Activated CD8-positive, alpha-beta T cell treated with anti-CD3 and anti-CD28 coated beads for 36 hours (primary cell): ENCODE measurements at places on chromosomes 5 and 9. TPM values are rescaled to one million over a fixed set of nuclear protein-coding genes. Genes with fewer than 3 reads are reported as not detected.

The SV2C gene
- total RNA-seq: not detected

The CENPH gene
- total RNA-seq: 98.6 TPM

- DNase-seq: peak; percentile 65
Measured at GRCh38 chr5:133610489-133611356, 1.6 kb downstream of the FSTL4 start.

GRCh38 chr5:14405267-14405666 lies 176.3 kb upstream of the OTULINL start:
- DNase-seq: no peak

GRCh38 chr5:18114151-18114757 lies 480.0 kb downstream of the TAF11L14 start:
- DNase-seq: no peak

DNA sequence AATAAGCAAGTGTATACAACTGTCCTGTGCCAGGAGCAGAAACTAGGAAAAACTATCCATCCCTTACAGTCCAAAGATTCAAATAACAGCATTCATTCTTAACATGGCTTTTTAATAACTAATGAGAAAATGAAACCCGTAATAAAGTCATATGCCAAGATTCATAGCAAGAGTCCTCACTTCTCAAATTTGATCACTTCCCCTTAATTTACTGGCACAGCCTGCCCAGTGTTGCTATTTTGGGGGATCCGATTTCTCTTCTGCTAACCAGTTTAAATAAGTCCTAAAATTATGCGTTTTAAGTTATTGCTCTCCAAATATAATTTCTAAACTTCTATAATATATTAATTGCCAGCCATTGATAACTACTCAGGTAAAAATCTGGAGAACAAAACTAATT lies 177.0 kb upstream of the PTGER4 start:
- no peak for DNase-seq

DNA sequence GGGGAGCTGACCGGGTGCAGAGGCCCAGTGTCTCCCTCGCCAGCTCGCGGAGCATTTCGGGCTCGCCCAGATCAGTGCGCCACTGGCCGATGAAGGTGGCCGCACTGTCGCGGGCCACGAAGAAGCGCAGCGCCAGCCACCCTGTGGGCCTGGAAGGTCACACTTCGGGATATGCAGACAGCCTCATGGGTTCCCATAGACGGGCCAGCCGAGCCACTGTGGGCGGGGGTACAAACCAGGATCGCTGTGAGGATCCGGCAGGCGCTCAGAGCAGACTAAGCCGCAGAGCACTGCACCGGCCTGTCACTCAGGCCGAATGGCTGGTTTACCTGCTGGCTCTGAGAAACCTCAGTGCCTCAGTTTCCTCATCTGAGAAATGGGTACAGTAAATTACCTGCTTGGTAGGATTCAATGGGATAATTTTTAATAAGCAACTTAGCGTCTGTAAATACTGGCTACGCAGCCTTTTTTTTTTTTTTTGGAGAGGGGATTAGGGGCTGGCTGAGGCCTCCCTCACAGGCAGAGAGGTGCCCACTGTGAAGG lies 64.0 kb upstream of the IGFBPL1 start:
- DNase-seq: no peak

DNA sequence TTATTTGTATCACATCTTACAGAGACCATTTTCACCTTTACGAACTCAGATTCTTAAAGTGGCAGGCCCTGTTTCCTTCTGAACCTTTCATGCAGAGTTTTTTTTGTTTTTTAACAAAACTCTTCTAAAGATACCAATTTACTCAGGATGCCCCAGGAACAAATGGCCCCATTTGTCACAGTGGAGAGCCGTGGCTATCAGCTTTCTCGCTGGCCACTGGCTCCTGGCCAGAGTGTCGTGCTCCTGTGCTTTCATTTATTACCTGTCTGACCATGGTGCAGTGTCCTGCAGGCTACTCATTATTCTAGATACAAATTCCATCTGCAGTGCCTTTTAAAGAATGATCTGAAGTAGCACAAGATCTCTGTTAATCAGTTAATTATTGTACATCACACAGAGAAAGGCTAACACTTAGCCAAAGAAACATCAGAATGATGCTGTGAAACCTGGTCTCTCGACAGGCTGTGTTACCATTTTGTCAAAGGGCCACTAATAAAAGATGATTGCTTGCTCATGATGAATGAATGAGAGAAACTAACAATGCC lies 27.8 kb downstream of the ADRA1B start:
- no peak for DNase-seq

DNA sequence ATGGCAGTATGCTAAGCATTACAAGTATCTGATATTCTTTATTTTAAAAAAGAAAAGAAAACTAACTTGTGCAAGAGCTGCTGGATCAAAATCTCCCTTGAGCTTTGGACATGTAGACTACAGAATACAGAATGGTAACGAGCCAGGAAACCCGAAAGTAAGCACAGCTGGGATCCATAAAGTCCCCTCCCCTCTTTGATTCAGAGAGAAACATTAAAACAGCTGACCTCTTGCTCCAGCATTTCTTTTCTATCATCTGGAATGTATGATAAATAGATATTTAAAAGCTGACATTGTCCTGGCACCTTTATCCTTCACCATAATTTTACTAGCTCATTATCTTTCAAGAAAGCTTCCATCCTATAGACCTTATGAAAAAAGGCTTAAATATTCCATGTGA lies 28.2 kb upstream of the LPAR1 start:
- DNase-seq: no peak

- DNase-seq: no peak
Measured at GRCh38 chr9:104776797-104777196, 12.9 kb downstream of the NIPSNAP3B start.

DNA sequence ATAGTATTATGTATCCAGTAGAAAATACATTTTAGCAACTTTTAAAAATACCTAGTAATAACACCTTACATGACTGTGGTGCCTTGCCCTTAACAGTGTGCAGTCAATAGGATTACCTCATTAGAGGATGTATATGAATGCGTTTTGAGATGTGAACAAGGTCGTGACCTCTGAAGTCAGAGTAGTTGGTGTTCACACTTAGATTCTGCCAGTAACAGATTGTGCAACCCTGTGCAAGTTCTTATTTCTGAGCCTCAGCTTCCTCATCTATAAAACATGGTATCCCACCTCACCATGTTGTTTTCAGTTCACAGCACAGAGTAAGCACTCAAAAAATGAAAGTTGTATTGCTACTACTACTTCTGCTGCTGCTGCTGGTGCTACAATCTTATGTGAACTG lies 347.3 kb downstream of the KDM4C start:
- no peak for DNase-seq

- DNase-seq: no peak
Measured at GRCh38 chr5:27814286-27814685, 775.9 kb upstream of the CDH9 start.
